ENCODE measurements at places on chromosomes 3 and 15.

- no peak for DNase-seq
Observed at GRCh38 chr15:88882785-88883184, 12.6 kb downstream of the HAPLN3 start.

- no peak for DNase-seq
Observed at GRCh38 chr15:93497291-93497690, 408.3 kb upstream of the RGMA start.

DNA sequence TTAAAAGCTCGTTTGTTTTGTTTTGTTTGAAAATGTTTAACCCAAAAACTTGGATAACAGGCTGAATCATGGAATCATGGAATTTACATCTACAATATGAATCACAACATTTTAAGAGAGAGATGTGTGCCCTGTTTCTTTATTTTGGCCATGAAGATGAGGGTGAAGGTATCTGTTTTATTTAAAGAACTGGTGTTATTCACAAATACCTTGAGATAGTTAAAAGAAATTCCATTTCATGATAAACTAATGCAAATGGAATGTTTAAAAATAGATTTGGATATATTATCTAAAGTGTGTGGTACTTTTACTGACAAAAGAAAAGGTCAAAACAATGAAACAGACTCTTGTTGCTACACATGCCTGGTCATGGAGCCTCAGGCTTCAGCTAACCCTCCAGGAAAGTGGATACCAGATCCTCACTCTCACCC, 486.0 kb upstream of the CFAP20DC start:
- DNase-seq, result no peak

DNA sequence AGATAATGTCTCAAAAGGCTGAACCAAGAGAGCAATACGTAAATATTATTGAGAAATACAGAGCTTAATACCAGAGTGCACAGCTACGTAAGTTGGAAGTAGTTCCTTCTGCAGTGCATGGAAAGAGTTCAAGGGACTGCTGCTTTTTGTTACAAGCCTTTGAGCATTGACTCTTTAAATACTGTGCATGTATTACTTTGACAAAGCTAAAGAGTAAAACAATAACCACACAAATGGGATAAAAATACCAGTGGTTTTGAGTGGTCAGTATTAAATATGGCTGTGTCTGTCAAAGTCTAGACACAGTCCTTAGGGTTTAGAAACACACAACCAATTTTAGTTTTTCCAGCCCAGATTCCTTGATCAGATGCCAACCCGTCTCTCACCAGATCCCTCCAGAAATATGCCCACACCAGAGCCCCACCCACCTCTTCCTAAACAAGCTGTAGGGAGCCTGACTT, 62.1 kb downstream of the SSR3 start:
- no peak for DNase-seq

DNA sequence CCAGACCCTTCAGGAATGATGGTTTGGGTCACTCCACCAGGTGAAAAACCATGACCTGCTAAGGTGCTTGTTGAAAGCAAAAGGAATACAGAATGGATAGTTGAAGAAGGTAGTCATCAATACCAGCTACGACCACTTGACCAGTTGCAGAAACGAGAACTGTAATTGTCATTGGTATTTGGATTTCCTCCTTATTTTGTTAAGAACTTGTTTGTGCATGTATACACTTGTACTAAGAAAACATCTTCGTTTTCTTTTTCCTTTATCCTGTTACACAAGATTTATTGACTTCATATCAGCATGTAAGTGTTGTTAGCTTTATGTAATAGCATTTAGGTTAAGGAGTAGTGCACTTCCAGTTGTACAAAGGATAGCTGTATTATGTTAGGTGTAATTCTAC, 261.8 kb downstream of the MCTP2 start:
- DNase-seq, result no peak

- DNase-seq, result no peak
Observed at GRCh38 chr3:147311716-147312115, 94.6 kb downstream of the ZIC4 start.

DNA sequence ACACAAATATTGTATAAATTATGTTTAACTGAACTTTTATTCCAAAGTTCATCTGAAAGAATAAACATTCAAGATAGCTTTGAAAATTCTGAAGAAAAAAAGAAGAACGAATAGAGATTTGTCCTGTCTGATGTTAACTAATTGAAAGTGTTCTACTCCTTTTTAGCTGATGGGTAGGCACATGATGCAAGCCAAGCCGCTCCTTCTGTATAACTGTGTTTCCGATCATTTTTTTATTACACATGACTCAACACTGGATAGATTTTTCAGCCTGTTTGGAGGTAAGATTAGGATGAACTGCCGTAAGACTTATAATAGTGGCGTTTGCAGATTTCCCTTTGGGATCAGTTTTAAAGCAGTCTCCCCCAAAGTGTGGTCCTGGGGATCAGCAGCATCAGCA, 19.0 kb downstream of the NSUN3 start:
- no peak for DNase-seq

- DNase-seq, result peak; percentile 74
Observed at GRCh38 chr3:132554437-132554836, 42.6 kb upstream of the ACKR4 start.

- no peak for DNase-seq
Observed at GRCh38 chr3:99949956-99950670, 132.5 kb downstream of the CMSS1 start.

GRCh38 chr3:167684388-167684993, 30.7 kb upstream of the WDR49 start:
- DNase-seq, result peak; percentile 56

DNA sequence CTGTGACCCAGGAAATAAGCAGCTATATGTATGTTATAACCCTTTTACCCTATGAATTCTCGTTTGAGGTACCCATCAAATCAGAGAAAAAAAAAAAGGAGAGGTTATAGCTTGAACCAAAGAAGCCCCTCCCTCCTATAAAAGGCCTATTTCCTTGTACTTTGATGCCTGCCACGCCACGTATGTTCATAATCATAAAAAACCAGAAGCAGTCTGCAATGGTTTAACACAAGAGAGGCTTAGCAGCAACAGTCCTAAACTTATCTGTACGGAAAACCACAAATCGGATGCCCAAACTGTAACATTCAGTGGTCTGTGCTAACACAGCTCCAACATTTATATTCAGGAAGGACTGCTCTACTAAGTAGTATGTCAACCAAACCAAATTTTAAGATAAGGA, 21.2 kb downstream of the CCR8 start:
- DNase-seq, result no peak

DNA sequence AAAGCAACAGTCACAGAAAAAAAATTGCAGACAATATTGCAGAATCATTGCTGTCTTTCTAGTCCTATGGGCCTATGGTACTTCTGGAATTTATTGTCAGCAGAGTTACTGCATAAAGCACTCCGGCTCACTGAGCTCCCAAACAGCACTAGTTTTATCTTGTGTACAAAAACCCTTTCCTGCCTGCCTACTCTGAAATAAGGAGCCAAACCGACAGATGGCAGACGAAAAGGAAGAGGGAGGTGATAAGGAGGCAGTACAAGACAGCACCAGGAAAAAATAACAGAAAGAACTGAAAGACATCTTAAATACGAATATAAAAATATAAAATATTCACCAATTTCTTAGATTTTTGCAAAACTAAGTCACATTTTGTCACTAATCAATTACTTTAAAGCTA, 15.6 kb downstream of the HERC1 start:
- no peak for DNase-seq

DNA sequence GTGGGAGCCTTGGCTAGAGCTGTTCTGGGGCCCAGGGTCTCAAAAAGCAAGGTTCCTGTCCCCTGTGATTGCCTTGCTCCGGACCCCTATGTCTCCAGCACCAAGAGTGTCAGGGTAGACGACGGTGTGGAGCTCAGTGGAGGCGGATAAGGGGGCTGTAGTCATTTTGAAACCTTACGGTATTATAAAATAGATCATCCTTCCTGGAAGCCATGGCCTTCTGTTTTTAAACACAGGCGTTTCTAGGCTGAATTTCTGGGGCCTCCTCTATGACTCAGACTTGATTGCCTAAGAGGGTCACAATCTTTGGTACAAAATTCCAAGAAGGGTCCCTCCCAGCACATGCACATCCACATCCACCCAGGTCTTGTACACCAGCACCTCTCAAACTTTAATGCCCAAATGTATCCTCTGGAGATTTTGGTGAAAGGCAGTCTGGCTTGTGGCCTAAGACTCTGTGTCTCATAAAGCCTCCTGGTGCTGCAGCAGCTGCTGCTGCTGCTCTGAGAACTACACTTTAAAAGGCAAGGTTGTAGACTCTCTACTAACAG, 70.5 kb upstream of the XCR1 start:
- no peak for DNase-seq

DNA sequence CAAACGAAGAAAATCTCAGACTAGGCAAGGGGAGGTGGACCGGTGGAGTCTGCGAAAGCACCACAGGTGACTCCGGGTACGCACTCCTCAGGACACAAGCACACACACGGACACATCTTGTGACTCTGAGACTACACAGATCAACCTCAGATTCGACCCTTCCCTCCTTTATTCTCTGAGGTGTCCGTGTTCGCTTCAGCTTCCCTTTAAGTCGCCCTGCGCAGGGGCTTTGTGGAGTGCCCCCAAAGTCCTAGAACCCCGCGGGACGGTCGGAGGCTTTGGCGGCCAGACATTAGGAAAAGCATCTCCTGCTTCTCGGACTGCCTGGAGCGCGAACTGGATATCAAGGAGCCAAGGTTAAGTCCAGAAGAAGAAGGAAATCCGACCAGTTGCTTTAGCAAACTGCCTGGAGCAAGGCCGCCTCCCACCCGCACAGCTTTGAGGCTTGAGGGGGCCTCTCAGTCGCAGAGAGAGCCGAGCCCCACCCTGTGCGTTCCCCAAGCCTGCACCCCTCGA, 730 bp downstream of the DGKG start:
- DNase-seq, result no peak

DNA sequence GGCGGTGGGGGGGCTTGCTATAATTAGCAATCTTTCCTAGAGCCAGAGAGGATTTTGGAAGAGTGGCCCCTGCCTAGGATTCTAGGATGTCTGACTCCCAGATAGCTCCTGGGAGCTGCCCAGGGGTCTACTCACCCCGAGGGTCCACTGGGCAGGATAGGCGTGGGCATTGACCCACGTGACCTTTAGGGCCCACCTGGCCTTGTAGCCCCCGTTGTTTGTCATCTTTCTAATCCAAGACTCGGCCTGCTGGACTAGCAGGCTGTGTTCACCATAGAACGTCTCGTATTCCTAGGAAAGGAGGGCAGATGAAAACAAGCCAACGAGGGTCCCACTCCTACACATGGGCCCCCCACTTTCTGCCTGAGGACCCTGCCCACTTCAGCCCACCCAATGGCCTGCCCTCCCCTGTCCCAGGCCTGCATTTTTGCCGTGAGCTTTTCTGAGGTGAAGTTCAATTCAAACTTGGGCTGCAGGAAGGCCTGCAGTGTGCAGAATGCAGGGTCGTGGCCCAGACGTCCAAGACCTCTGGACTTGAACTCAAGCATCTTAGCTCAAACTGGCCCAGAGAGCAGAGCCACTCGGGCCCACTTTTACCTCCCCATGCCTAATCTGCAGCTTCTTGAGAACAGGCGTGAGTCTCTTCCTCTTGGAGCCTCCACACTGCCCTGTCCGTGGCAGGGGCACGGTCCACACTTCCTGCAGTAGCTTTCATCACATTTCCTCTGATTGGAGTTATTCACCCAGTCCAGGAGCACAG, 41.5 kb downstream of the MUC4 start:
- no peak for DNase-seq

DNA sequence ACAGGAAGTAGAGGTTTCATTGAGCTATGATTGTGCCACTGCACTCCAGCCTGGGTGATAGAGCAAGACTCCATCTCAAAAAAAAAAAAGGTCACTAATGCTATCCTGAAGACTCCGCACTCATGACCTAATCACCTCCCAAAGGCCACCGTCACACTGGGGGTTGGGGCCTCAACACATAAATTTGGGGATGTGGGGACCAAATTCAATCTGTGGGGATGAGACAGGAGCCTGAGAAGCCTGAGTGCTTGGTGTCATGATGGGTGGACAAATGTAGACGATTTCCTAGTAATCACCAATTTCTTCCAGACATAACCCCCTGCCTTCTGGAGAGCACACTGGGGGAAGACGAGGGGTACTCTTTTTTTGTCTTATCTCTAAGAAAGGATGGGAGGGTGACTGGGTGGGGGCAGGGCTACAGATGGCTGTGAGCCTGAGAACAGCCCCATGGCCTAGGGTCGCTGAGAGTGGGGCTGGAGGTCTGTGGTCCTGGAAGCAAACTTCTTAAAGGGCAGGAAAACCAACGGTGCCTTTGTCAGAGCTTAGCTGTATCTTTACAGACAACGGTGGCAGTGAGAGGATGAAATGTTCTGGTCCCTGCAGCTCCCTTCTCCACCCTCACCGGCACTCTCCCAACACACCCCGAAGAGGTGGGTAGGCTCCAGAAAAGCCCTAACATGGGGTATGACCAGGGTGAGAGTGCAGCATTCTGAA, 16.6 kb upstream of the KLF13 start:
- no peak for DNase-seq

DNA sequence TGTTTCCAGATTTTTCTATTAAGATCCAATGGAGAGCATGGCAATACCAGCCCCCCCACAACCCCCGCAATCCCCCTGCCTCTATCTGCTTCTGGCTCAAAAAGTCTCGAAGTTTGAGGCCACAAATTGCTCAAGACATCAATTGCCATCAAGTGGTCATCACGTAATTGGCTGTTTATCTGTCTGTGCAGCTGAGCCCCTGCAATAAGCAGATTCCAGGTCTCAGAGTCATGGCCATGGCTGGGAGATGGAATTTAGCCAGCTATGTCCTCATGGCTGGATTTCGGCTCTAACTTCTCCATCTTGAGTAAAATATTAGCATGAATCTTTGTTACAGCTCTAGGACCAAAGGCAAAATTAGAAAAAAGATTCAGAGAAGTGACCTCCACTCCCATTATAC, 22.7 kb downstream of the SSUH2 start:
- DNase-seq, result no peak

GRCh38 chr15:76056931-76057330, 2.9 kb upstream of the TMEM266 start:
- DNase-seq, result no peak

DNA sequence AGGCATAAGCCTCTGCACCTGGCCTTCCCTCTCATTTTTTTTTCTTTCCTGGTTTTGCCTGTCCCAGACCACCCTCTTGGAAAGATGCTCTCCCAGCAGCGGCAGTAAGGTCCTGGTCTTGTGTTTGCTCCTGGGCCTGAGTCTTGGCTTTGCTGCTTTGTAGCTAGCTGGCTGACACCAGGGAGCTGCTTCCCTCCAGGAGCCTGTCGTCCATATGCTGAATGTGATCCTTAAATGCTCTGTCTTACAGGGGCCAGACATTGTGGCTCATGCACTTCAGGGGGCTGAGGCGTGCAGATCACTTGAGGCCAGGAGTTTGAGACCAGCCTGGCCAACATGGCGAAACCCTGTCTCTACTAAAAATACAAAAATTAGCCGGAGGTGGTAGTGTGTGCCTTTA, 17.2 kb downstream of the FLNB start:
- DNase-seq, result no peak

- no peak for DNase-seq
Observed at GRCh38 chr3:155651489-155652218, 93.2 kb downstream of the PLCH1 start.

- DNase-seq, result no peak
Observed at GRCh38 chr3:111112913-111113312, 41.3 kb downstream of the NECTIN3 start.

- DNase-seq, result no peak
Observed at GRCh38 chr15:47812470-47812999, 95.2 kb downstream of the SEMA6D start.

Data from NCI-H345 (cell line).